ENCODE measurements at places on chromosomes 3 and 15.

DNA sequence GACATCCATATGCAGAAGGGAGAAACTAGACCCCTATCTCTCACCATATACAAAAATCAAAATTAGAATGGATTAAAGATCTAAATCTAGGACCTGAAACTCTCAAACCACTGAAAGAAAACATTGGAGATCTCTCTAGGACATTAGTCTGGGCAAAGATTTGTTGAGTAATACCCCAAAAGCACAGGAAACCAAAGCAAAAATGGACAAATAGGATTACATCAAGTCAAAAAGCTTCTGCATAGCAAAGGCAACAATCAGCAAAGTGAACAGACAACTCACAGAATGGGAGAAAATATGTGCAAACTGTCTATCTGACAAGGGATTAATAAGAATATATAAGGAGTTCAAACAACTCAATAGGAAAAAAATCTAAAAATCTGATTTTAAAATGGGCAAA lies 54.8 kb downstream of the MYO9A start:
- no peak for DNase-seq

GRCh38 chr15:94666553-94666952 lies 435.2 kb downstream of the MCTP2 start:
- no peak for DNase-seq

GRCh38 chr3:127734754-127735473 lies 62.2 kb downstream of the ABTB1 start:
- DNase-seq = no peak

GRCh38 chr3:16063603-16064002 lies 110.9 kb upstream of the GALNT15 start:
- no peak for DNase-seq

GRCh38 chr3:156038869-156039268 lies 81.5 kb upstream of the KCNAB1 start:
- DNase-seq = no peak

GRCh38 chr15:40243126-40243810 lies 4.4 kb downstream of the PAK6 start:
- DNase-seq = no peak

DNA sequence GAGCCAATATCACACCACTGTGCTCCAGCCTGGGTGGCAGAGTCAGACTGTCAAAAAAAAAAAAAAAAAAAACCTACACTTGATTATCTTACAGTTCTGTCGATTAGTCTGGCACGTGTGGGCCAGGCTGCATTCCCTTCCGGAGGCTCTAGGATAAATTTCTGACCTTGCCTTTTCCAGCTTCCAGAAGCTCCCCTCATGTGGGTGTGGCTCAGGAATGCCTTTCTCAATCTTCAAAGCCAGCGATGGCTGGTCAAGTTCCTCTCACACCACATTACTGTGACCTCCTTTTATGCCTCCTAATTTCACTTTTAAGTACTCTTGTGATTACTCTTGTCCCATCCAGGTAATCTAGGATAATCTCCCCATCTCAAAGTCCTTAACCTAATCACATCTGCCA lies 58.2 kb upstream of the DUT start:
- no peak for DNase-seq

- DNase-seq = no peak
These were observed 27.0 kb downstream of the CCNL1 start for GRCh38 chr3:157132936-157133335.

- no peak for DNase-seq
These were observed 104.0 kb upstream of the SLC6A6 start for GRCh38 chr3:14298442-14298841.

DNA sequence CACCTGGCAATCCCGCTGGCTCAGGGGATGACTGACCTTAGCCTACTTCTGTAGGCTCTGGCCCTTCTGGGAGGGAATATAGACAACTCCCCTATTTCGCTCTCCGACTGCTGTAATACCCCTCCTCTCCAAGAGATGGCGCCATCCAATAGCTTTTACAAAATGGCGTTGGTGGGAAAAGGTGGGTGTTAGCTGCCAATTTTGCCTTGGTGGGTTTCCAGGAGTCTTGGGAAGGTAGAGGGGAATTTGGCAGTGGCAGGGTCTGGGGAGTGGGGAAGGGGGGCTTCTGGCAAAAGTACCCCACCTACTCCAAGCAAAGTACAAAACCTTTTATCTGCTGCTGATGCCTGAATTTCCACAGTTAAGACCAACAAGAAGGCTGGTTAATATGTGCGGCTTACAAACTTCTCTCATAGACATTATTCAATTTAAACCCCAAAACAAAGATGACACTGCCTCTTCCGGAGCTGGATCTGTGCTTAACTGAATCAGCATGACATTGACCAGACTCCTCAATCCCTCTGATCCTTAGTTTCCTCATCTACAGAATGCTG lies 62.1 kb downstream of the RASGRF1 start:
- peak; percentile 47 for DNase-seq

GRCh38 chr3:183212096-183212495 lies 41.0 kb upstream of the B3GNT5 start:
- DNase-seq = no peak

DNA sequence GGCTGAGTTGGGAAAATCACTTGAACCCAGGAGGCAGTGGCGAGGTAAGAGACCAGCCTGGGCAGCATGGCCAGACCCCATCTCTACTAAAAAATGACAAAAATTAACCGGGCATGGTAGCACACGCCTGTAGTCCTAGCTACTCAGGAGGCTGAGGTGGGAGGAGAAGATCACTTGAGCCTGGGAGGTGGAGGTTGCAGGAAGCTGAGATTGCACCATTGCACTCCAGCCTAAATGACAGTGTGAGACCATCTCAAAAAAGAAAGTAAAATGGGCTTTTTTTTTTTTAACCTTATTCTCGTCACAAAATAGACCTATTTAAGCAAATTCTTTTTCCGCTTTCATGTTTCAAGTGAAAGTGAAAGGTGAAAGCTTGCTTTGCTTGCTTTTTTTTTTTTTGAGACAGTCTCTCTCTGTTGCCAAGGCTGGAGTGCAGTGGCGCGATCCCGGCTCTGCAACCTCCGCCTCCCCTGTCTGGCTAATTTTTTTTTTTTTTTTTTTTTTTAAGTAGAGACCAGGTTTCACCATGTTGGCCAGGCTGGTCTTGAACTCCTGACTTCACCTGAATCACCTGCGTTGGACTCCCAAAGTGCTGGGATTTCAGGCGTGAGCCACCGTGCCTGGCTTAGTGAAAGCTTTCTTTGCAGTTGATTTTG lies 3.6 kb downstream of the PDIA3 start:
- peak; percentile 78 for DNase-seq

GRCh38 chr15:98321896-98322295 lies 326.4 kb upstream of the IGF1R start:
- DNase-seq = no peak

- DNase-seq = peak; percentile 61
These were observed 41.3 kb upstream of the PIK3CB start for GRCh38 chr3:138875754-138876664.

DNA sequence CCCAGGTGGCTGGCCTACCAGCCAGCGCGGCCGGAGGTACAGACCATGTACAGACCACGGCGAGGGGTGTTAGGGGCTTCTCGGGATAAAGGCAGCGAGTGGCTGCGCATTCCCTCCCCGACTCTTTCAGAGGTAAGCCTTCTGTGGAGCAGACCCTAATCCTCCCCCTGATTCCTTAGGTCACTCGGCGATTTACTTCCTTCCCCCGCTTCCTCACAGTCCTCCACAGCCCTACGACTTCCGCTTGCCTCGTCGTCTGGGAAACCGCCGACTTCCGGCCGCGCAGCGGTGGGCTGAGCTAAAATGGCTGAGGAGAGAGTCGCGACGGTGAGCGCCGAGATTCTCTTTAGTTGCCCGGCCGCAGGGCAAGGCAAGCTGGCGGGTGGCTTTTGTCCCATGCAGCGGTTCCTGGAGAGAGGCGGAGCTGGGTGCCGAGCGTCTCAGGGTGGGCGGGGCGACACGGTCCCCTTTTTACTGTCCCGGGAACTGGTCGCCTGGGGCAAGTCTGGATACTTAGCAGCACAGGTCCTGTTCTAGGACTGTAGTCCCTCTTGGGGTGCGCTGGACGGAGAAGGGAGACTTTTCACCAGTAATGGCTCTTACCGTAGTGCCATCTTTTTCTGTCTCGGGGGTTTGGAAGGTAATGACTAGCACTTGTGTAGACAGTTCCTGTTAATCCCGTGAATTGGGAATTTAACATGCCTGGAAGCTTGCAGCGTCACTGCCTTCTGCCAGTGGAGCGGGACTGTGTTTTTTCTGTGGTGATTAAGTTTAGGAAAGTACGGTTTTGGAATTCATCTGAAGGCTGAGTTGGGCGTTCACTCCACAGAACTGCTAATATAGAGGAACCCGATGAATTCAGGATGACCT lies at the start of the genes BBS4 and HIGD2B:
Gene BBS4 (plus strand): TSS at position 283 of the 870 bp plus-strand sequence. CDS start 21 bp downstream, at position 304.
Gene HIGD2B (minus strand): TSS at position 258 of the 870 bp plus-strand sequence. CDS start 9,808 bp downstream, outside the sequence.
- peak; percentile 94 for DNase-seq

GRCh38 chr15:50883903-50884302 lies 24.6 kb upstream of the AP4E1 start:
- peak; percentile 80 for DNase-seq

GRCh38 chr3:176663837-176664831 lies 533.1 kb downstream of the TBL1XR1 start:
- DNase-seq = peak; percentile 1

- DNase-seq = peak; percentile 11
These were observed 56.8 kb downstream of the TFG start for GRCh38 chr3:100766069-100766468.

GRCh38 chr3:127487196-127487595 lies 103.3 kb downstream of the TPRA1 start:
- DNase-seq = no peak

- DNase-seq = no peak
These were observed 115.6 kb downstream of the OCA2 start for GRCh38 chr15:27983496-27983895.

- no peak for DNase-seq
These were observed 13.5 kb downstream of the EFHB start for GRCh38 chr3:19920401-19921080.

GRCh38 chr15:43471975-43472374 lies 21.0 kb downstream of the TP53BP1 start:
- no peak for DNase-seq

GRCh38 chr15:77350792-77351191 lies 69.1 kb downstream of the PEAK1 start:
- DNase-seq = no peak

- no peak for DNase-seq
These were observed at the start of gene CTDSPL for GRCh38 chr3:37861620-37862041. Gene CTDSPL (plus strand): TSS chr3:37861880. CDS start chr3:37862200, 320 bp downstream.

- DNase-seq = no peak
These were observed 121.4 kb downstream of the RFTN1 start for GRCh38 chr3:16392065-16392464.

- peak; percentile 23 for DNase-seq
These were observed 114.6 kb downstream of the CYP19A1 start for GRCh38 chr15:51223771-51224229.

DNA sequence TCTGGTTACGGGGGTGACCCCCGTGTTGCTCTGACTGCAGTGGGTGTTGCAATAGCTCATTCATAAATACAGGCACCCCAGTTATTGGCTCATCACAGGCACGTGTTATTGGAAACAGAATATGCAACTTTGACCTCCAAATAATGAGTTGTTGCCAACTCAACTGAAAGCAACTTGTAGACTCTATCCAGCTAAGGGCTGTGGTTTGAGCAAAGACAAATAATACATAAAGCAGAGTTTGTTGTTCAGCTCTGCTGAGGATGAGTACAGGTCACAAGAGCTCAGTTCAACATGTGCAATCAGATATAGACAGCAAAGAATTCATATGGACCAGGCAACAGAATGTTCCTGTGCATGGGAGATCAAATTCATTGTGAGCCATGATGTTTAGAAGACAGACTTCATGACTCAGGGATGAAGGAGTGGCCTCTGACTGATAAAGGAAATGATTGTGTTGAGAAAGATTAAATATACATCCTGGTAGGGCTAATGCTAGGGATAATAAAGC lies 87.6 kb upstream of the LRIG1 start:
- DNase-seq = no peak

DNA sequence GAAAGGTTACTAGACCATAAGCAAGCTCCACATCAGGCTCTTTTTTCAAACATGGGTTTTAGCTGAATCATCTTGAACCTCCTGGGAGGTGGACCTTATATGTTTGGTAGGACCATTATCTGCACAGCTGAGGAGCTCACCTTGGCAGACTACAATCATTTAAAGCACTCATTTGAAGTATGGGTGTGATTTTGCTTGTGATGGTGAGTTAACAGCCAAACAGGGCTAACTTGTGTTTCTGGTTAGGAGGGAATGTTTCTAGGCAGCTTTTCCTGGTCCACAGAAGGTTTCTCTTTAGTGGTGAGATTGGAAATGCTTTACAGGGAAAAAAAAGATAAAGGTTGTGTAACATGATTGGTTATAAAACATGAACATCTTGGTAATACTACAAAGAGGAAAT lies 61.8 kb downstream of the ARHGEF26 start:
- DNase-seq = no peak

DNA sequence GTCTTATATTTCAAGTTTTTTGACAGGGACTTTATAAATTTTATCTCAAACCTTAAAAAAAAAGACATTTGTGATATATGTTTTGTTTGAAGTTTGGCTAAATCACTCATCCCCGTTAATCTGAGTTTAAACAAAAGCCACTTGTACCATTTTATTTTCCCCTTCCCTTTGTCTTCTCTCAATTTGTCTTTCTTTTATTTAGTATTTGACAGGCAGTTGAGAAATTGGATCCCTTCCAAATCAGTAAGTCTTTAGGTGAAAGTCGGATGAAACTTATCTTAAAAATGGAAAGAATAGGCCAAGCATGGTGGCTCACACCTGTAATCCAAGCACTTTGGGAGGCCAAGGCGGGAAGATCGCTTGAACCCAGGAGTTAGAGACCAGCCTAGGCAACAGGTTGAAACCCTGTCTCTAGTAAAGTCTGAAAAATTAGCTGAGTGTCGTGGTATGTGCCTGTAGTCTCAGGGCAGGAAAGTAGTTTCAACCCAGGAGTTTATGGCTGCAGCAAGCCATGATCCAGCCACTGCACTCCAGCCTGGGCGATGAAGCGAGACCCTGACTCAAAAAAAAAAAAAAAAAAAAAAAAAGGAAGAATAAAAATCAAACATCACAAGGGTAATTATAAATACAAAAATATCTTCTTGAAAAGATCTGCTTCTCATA lies 394.6 kb upstream of the TPM1 start:
- no peak for DNase-seq

GRCh38 chr3:183980403-183980802 lies 37.3 kb downstream of the ABCC5 start:
- no peak for DNase-seq

DNA sequence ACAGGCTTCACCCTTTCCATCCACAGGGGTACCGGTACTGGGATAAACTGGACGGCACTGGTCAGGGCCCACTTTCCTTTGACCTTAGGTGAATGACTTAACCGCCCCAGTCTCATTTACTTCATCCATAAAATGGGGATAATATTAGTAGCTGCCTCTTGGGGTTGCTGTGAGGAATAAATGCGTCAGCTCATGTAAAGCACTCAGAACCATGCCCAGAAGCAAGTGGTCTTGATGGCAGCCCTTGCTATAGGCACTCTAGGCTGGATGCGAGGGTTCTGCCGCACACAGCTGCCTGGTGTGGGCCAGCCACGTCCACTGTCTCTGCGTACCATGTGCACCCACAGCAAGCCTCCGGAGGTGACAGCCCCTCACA lies 32.2 kb upstream of the FBLN2 start:
- DNase-seq = no peak

- no peak for DNase-seq
These were observed 62.9 kb downstream of the SLC6A1 start for GRCh38 chr3:11055496-11055895.

GRCh38 chr3:127394984-127395662 lies 107.3 kb upstream of the PRR20G start:
- DNase-seq = no peak

GRCh38 chr3:133153382-133153781 lies 115.2 kb downstream of the TMEM108 start:
- no peak for DNase-seq

Data from activated CD4-positive, alpha-beta T cell treated with anti-CD3 and anti-CD28 coated beads, Interleukin-10, Interleukin-2, amounts not matched to agents 100 ng/mL and 50 ng/mL, durations not matched to agents 16 hours and 8 hours (primary cell).